Endothelial cell (in vitro differentiated cells): ENCODE measurements at places on chromosomes 4 and X. TPM values are rescaled to one million over a fixed set of nuclear protein-coding genes. Genes with fewer than 3 reads are reported as not detected.
A peak's percentile ranks its signal among the peaks of the same experiment; 100 is the strongest.

The GJB1 gene
- not detected for total RNA-seq

- no peaks in the 10 kb centered on the region for H3K27me3 ChIP-seq
- no peak for DNase-seq
- no peak overlapping the region for H3K27ac ChIP-seq
- no peaks in the 10 kb centered on the region for H3K4me1 ChIP-seq
- no peaks in the 10 kb centered on the region for H3K36me3 ChIP-seq
Measured at GRCh38 chr4:176270669-176271068, 1.6 kb upstream of the ASB5 start.

GRCh38 chr4:151644622-151645021 lies 116.2 kb downstream of the GATB start:
- peak; percentile 71 for DNase-seq
- no peak overlapping the region for H3K4me3 ChIP-seq
- no peaks in the 10 kb centered on the region for H3K27me3 ChIP-seq
- H3K4me1 ChIP-seq = no peaks in the 10 kb centered on the region
- H3K27ac ChIP-seq = no peak overlapping the region

The CWH43 gene
- total RNA-seq = not detected

The FHIP1A gene
- total RNA-seq = 2.4 TPM

DNA sequence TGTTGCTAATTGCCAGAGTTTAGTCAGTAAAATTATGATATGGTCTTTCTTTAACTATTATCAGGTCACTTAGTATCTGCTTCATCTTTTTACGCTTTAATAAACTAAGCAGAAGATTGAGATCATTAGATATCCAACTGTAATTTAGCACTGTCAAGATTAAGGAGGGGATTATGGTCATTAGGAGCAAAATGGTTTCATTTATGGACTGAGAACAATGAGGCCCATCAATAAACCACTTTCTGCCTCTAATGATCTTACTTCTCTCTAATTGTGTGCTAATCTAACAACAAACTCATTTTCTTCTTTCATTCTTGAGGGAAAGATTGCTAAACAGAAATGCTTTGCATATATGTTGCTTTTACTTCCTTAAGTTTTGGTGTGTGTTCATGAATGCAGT lies 340.4 kb downstream of the RPA4 start:
- no peaks in the 10 kb centered on the region for H3K36me3 ChIP-seq
- H3K4me3 ChIP-seq = no peak overlapping the region
- DNase-seq = no peak

DNA sequence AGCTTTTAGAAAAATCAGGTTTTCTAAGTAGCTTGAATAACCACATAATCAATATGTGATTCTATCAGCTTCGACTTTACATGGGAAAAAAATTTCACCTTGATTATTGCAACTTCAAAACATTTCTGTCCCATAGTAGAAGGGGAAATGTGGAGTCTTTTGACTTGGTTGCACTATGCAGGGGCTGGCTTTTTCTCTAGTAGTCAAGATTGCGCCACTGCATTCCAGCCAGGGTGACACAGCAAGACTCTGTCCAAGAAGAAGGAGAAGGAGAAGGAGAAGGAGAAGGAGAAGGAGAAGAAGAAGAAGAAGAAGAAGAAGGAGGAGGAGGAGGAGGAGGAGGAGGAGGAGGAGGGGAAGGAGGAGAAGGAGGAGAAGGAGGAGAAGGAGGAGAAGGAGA lies 84.9 kb downstream of the MAML3 start:
- H3K36me3 ChIP-seq = no peaks in the 10 kb centered on the region
- DNase-seq = no peak
- H3K4me1 ChIP-seq = peaks cover 19% of the 10 kb centered on the region
- H3K27me3 ChIP-seq = no peaks in the 10 kb centered on the region
- peak overlapping the region; percentile 67 for H3K27ac ChIP-seq
